MCF 10A (cell line): ENCODE measurements at places on chromosomes 2 and 18.
A peak's percentile ranks its signal among the peaks of the same experiment; 100 is the strongest.

GRCh38 chr2:133940134-133940533 is 313.7 kb upstream of the MGAT5 start:
- H3K36me3 ChIP-seq = no peaks in the 10 kb centered on the region
- H3K4me3 ChIP-seq = no peak overlapping the region
- H3K4me1 ChIP-seq = no peaks in the 10 kb centered on the region
- no peak overlapping the region for H3K27ac ChIP-seq
- no peak for DNase-seq
- no peaks in the 10 kb centered on the region for H3K27me3 ChIP-seq

GRCh38 chr2:235567842-235568241 is 74.0 kb downstream of the AGAP1 start:
- peak; percentile 29 for DNase-seq
- H3K27ac ChIP-seq = no peak overlapping the region
- H3K4me3 ChIP-seq = no peak overlapping the region
- H3K27me3 ChIP-seq = no peaks in the 10 kb centered on the region
- H3K36me3 ChIP-seq = no peaks in the 10 kb centered on the region

DNA sequence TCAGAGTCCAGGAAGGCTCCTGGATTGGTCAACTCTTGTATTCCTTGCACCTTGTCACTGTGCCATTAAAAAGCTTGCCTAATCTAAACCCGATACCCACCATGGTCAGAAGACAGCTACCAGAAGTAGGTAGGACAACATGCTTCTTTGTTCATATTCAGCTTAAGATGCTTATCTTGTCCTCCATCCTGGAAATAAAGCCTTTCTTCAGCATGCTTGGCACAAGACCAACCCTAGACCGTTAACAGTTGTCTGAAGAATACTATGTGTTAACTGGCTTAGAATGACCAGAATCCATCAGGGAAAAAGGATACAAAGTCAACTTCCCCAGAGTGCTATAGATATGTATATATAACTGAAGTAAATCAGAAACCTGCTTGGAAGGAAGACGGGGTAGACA is 193.9 kb downstream of the ZRANB3 start:
- no peaks in the 10 kb centered on the region for H3K27me3 ChIP-seq
- no peaks in the 10 kb centered on the region for H3K4me1 ChIP-seq
- no peak overlapping the region for H3K27ac ChIP-seq
- DNase-seq = no peak
- H3K36me3 ChIP-seq = peaks cover 6% of the 10 kb centered on the region

GRCh38 chr2:206783718-206784117 is 18.3 kb downstream of the FASTKD2 start:
- no peak overlapping the region for H3K27ac ChIP-seq
- H3K36me3 ChIP-seq = peaks cover 57% of the 10 kb centered on the region
- peak; percentile 21 for DNase-seq

GRCh38 chr2:44490726-44491125 is 129.0 kb downstream of the CAMKMT start:
- no peak overlapping the region for H3K27ac ChIP-seq
- peak; percentile 8 for DNase-seq
- H3K36me3 ChIP-seq = no peaks in the 10 kb centered on the region
- no peak overlapping the region for H3K4me3 ChIP-seq
- H3K4me1 ChIP-seq = no peaks in the 10 kb centered on the region

DNA sequence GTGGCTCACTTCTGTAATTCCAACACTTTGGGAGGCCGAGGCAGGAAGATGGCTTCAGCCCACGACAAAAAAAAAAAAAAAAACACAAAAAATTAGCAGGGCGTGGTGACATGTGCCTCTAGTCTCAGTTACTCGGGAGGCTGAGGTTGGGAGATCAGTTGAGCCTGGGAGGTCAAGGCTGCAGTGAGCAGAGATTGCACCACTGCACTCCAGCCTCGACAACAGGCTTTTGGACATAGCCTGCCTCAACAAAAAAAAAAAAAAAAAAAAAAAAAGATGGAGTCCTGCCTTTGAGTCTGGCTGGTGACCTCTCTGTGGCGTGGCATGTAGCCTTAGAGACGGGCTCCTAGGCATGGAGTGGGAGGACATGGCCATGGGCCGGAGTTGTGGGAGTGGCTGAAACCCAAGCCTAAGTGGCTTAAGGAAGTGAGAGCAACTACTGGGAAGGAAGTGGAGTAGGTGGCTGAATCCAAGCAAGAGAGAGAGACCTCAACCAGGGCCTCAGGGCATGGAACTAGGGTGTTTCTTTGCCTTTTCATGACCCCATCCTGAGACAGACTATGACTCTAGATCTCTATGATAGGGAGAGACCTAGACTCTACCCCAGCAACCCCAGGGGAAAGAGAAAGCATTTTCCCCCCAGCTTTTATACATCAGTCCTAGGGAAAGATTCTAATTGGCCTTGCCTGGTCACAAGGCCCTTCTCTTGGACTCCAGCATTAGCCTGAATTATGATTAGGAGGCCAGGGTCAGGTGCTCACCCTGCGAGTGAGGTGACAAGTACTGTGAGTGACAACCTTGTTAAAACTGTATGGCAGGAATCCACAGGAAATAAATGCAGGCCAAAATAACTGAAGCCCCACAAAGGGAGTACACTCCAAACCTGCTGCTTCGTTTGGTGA is 34.2 kb downstream of the NPAS2 start:
- H3K4me1 ChIP-seq = peaks cover 5% of the 10 kb centered on the region
- H3K27ac ChIP-seq = no peak overlapping the region
- no peak overlapping the region for H3K4me3 ChIP-seq
- H3K36me3 ChIP-seq = no peaks in the 10 kb centered on the region
- no peak for DNase-seq
- no peaks in the 10 kb centered on the region for H3K27me3 ChIP-seq

- no peak overlapping the region for H3K4me3 ChIP-seq
- no peak for DNase-seq
- H3K27me3 ChIP-seq = no peaks in the 10 kb centered on the region
Observed at GRCh38 chr2:67156796-67157195, 240.3 kb upstream of the ETAA1 start.

DNA sequence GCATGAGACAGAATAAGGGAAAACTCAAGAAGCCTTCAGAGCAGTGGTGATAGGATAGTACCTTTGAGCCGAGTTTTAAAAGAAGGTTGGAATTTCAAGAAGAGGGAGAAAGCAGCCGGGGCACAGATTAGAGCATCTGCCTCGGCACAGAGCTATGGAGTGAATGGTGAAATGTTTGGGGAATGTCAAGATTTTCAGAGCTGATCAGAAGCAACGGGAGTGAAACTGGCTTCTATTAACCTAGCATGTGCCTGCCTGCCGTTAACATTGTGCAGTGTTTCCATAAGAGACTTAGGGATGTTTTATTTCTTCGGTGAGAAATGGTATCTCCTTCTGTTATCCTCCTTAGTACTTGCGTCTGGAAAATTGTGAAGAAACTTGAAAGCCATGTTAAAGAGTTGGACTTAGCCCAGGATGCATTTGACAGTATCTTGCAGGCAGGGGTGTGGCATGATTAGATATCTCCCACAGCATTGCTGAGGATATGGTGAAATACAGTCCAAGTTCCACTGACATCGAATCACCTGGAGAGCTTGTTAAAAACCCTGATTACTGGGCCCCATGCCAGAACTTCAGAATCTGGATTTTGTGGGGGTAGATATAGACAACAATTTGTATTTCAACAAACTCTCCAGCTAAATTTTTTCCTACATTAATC is 96.8 kb upstream of the PPP1CB start:
- no peak overlapping the region for H3K4me3 ChIP-seq
- H3K27me3 ChIP-seq = no peaks in the 10 kb centered on the region
- no peak for DNase-seq
- H3K27ac ChIP-seq = no peak overlapping the region

DNA sequence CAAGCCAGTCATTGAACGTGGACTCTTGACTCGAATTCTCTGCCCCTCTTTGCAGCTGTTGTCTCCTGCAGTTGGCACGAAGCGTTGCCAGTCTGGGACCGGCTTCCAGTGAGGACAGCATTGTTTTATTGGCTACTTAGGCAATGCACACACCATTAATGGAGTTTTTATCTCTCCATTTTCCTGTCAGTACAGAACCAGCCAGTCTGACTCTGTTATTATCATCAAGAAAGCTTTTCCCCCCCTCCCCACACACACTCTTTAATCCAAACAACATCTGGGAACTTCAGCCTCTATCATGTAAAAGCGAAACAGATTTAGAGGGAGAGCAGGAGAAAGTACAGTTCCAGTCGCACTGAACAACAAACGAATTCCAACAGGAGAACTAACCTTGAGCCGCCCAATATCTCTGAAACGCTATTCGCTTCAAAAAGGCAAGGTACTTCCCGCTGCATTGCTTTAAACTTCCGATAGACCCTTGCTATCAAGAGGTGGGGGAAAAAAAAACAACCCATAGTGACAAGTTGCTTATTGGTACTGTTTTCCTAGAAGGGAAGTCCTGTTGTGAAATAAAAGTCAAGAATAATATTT is 38.2 kb downstream of the ACVR1 start:
- H3K36me3 ChIP-seq = no peaks in the 10 kb centered on the region
- H3K4me1 ChIP-seq = peaks cover 29% of the 10 kb centered on the region
- H3K27me3 ChIP-seq = no peaks in the 10 kb centered on the region
- no peak for DNase-seq
- peak overlapping the region; percentile 71 for H3K27ac ChIP-seq

GRCh38 chr2:111897924-111898702 is at the start of gene MERTK:
MERTK (plus strand) TSS chr2:111898607; CDS start chr2:111898736, 129 bp downstream.
- peaks cover 19% of the 10 kb centered on the region for H3K4me1 ChIP-seq
- peak; percentile 44 for DNase-seq
- H3K36me3 ChIP-seq = no peaks in the 10 kb centered on the region
- no peak within 1 kb of the TSS for H3K27ac ChIP-seq

- peak; percentile 41 for DNase-seq
- no peaks in the 10 kb centered on the region for H3K36me3 ChIP-seq
- no peak overlapping the region for H3K4me3 ChIP-seq
- H3K27me3 ChIP-seq = no peaks in the 10 kb centered on the region
- H3K4me1 ChIP-seq = no peaks in the 10 kb centered on the region
- no peak overlapping the region for H3K27ac ChIP-seq
Observed at GRCh38 chr18:35753306-35753910, 171.9 kb downstream of the GALNT1 start.

- H3K4me3 ChIP-seq = no peak overlapping the region
- no peaks in the 10 kb centered on the region for H3K36me3 ChIP-seq
- no peak overlapping the region for H3K27ac ChIP-seq
- H3K4me1 ChIP-seq = peaks cover 7% of the 10 kb centered on the region
- no peaks in the 10 kb centered on the region for H3K27me3 ChIP-seq
- no peak for DNase-seq
Observed at GRCh38 chr18:34345738-34346137, 121.0 kb upstream of the NOL4 start.

GRCh38 chr18:54284981-54285785 is 15.9 kb downstream of the POLI start:
- DNase-seq = peak; percentile 59
- H3K27ac ChIP-seq = peak overlapping the region; percentile 66
- no peaks in the 10 kb centered on the region for H3K27me3 ChIP-seq
- H3K4me1 ChIP-seq = peaks cover 12% of the 10 kb centered on the region

DNA sequence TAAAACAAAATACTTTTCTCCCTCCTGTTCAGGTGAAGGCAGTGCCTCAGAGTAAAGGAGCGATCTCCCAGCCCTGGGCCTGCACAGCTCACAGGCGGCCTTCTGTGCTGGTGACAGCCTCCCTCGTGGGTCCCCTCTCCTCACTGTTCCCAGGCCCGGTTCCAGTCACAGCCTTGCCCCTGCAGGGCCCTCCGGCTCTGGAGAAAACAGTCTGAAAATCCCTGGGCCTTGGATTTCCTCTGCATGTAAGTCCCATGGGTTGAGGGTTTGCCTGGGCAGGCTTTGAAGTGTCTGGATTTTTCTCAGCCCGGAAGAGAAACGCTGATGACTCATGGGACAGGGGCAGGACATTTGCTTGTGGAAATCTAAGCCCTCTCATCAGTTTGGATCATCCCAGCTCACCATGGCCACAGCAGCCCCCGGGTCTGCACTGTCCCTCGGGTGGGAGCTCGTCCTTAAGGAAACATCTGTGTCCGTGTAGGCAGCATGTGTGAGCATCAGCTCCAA is 186.1 kb upstream of the RAB12 start:
- H3K36me3 ChIP-seq = no peaks in the 10 kb centered on the region
- peak; percentile 61 for DNase-seq
- H3K4me1 ChIP-seq = peaks cover 6% of the 10 kb centered on the region
- H3K27me3 ChIP-seq = no peaks in the 10 kb centered on the region
- peak overlapping the region; percentile 73 for H3K27ac ChIP-seq

DNA sequence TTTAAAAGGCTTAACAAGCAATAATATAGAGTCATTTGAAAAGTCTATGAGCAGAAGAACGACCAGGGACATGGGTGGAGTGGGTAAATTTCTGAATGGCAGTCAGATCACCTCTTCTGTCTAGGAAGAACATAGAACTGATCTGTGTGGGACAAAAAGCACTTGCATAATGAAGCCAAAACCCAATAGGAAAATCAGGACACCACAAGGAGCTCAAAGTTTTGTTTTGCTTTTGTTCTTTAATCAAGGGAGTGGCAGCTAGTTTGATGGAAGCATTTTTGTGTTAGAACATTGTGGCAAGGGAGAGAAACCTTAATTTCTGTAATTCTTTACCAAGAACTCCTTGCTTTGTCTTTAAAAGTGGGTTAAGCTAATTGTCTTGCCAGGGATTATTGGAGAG is 240.2 kb upstream of the TANK start:
- no peak overlapping the region for H3K4me3 ChIP-seq
- no peak overlapping the region for H3K27ac ChIP-seq
- no peaks in the 10 kb centered on the region for H3K27me3 ChIP-seq
- no peak for DNase-seq
